Adrenal gland (tissue), 19 donors: ENCODE measurements at places on chromosomes 5 and 9.

- no peak for DNase-seq
These were observed 16.6 kb upstream of the MEGF9 start for GRCh38 chr9:120730654-120731514.

- DNase-seq, result no peak
These were observed 478.3 kb downstream of the EBF1 start for GRCh38 chr5:158621391-158621790.

GRCh38 chr9:88523056-88523455, 11.9 kb upstream of the NXNL2 start:
- DNase-seq, result no peak

GRCh38 chr5:30698217-30698616, 495.3 kb upstream of the CDH6 start:
- no peak for DNase-seq

DNA sequence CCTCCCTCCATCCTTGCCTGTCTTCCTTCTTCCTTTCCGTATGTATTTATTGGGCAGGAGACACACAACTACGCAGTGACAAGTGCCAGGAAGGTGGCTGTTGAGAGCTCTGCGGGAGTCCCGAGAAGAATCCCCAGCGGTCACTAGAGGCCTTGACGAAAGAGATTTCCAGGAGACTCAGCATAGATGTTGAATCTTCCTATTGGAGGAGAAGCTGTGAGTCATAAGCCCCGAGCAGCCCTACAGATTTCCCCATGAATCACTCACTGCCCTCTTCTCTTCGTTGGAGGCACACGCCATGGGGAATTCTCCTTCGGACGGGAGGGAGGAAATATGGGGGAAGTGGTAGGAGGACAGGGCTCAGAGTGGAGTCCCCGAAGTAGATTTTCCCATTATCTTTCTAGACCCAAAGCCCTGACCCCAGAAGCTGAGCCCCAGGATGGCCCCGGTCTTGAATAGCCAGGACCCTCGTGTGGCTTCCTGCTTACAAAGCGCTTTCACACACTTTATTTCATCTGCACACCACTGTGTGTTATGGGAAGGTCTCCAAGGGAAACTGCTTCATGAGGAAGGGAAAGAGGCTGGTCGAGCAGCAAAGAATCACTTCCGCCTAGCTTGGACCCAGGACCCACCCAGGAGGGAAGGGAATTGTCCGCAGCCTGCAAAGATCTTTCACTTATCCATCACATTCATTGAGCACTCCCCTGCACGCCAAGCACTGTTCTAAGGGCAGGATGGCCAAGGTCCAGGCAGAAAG, 12.7 kb downstream of the DUSP1 start:
- peak; percentile 88 for DNase-seq

DNA sequence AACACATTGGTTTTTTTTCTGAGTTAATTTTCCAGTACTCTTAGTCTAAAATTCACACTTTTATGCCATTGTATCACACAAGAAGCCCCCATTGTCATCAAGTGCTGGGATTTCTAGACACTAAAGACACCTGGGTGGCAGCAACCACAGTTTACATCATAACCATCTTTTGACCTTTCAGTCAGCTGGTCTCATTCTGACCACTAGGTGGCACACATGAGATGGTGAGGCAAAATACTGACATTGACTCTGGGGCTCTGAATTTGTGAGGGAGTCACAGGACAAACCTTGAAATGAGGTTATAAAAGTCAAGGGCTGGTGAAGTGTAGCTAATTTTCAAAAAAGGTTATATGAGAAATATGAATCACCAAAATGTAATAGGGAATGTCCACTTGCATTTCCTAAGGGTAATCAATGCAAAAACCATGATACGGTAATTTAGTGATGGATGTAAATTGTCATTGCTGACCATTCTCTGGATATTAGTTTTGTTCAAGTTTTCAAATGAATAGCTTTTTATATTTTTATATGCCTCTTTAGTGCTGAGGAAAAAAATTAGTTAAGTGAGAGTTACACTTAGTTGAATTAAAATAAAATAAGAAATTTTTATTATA, 229.4 kb downstream of the DMAC1 start:
- peak; percentile 44 for DNase-seq

DNA sequence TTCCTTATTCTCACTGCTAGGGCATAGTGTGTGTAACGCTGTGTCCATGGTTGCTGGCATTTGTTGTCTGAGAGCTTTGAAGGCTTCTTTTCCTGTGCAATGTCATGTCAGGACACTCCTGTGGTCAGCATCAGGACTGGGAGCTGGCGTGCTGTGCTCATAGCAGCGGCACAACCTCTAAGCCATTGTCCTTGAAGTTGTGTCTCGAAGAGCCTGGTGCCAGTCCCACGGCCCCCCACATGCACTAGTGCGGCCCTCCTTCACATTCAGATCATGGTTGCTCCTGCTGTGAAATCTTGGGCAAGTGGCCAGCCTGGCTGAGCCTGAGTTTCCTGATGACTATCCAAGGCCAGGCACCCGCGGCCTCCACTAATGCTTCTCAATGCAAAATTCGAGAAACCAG, 32.4 kb downstream of the PDZD2 start:
- DNase-seq, result peak; percentile 78

DNA sequence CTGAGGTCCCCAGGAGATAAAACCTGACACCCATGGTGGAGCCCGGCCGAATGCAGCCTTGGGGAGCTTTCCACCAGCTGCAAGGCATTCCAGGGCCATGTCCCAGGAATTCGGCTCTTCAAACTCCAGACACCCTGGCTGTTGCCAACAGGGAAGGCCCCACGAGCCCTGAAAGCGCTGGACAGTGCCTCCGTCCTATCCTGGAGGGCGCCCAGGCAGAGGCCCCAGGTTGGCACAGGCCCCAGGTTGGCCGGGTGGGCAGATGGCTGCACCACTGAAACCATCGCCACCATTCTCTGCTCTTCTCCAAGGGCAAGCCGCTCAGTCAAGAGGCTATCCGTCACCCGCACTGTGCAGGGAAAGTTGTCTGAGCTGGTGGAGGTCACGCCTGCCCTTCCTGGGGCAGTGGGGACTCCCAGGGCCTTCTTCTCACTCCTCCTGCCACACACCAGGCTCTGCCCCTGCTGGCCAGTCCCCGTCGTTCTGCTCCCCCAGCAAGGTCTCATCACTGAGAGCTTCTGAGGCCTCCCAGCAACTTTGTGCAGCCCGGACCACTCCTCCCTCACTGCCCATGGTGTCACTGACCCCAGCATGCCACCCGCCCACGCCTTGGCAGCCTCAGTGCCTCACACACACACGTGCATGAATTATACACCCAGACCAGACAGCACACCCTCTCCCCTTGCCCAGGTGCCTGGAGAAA, 21.2 kb downstream of the SLC6A3 start:
- no peak for DNase-seq

DNA sequence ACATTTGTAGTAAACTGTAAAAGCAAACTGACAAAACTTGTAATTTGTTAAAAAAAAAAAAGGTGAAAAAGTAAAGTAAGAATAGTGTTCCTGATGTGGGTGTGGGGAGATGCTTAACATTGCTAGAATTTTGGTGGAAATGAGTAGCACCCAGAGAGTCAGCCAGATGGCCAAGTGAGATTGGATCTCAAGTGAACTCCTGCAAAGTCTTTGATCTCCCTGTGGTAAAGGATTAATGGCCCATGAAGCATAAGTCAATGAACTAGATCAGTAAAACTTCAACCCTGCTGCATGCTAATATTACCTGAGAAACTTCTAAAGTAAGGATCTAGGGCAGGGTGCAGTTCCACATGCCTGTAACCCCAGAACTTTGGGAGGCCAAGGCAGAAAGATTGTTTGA, 19.0 kb upstream of the FAM169A start:
- no peak for DNase-seq

- no peak for DNase-seq
These were observed 14.2 kb downstream of the NUDT2 start for GRCh38 chr9:34343605-34344004.
